ENCODE measurements at places on chromosomes 12 and 14. TPM values are rescaled to one million over a fixed set of nuclear protein-coding genes. Genes with fewer than 3 reads are reported as not detected.

DNA sequence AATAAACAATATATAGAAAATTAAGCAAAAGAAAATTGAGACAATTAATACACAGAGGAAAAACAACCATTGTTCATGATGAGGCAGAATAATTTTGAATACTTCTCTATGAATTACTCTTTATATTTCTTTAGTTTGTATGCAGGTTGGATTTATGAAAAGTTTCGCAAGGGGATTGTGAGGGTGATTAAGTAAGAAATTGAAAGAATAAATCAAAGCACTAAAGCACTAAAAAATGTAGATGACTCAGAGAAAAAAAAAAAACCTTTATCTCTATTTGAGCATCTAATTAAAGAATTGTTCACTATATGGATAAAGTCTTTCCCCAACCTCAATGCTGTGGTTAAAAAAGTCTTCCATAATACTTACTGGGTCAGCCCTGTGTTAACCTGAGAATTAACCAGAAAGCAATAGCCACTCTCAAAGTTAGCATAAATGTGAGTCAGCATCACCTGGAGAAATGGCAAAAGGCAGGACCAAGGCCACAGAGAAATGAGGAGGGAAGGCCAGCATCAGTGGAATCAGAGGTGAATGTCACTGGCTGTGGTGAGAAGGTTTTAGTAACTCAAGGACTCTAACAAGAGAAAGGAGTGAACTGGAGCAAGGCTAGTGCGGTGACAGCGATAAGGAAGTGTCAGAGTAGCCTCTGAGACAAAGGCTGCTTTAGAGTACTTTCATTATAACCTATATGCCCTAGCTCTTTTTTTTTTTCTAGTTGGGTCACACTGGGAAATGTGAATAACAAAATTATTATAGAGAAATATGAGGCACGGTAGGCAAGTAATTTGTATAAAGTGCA is 310.4 kb downstream of the KCNC2 start:
- DNase-seq, result no peak

Gene CLECL1
- polyA plus RNA-seq, result not detected

DNA sequence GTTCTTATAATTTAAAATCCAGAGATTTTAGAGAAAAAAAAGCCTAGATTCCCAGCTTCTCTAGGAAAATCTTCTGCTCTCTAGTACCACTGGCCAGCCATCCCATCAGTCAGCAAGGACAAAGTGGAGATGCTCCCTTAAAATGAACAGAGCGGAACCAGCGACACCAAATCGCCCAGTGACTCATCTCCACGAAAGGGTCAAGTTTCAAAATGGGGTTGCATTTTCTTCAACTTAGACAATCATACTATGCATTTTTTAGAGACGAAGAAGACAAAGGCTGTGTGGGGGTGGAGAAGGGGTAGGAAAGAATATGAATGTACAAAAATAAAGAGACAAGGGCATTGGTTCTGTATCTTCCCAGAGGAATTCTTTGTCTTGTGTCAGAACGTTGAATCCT is 212.0 kb downstream of the SLC15A4 start:
- no peak for DNase-seq

- peak; percentile 70 for DNase-seq
These were observed 323.5 kb upstream of the PDE3A start for GRCh38 chr12:20044846-20045245.

DNA sequence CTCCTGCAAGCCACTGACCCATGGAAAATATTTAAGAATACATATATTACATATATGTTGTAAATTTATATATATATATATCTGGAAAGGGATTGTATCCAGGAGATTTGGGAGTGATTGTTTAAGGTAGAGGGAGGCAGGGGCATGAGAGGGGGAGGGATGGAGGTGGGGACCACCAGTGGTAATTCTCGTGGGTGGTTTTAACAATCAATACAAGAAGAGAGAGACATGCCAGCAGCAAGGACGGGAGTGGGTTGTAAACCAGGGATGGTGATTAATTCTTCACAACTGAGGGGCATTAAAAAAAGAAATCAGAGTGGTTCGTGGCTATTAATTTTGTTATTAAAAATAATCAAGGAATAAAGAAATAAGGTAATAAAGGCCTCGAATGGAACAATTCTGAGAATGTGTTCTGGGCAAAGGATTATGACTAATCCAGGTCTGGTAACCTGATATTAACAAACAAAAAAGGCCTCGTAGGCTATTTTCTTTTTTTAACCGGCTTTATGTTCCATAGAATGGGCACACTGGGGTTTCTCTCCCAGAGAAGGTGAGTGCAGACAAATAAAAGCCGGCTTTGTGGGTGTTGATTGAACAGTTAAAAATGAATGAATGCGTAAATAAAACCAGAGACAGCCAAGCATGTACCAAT is 8.3 kb upstream of the RTL1 start:
- no peak for DNase-seq

DNA sequence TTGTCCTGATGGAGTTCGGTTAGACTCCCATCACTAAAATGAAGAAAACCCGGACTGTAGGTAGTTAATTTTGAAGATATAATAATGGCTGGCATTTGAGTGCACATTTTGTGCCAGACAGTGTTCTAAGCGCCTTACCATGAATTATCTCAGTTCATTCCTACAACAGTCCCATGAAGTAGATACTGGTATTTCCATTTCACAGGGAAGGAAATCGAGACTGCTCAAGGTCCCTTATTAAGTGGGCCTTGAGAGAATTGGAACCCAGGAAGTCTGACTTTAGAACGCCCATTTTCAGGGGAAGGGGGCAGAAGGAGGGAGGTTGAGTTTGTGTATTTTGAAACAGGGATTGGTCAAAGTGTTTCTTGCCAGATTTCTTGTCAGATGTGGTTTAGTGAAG is 855 bp downstream of the MNAT1 start:
- DNase-seq, result no peak

GRCh38 chr12:74685385-74685784 is 147.8 kb downstream of the ATXN7L3B start:
- DNase-seq, result no peak

- DNase-seq, result no peak
These were observed 74.9 kb downstream of the PCNX1 start for GRCh38 chr14:70982200-70982599.

Gene RNASE9
- polyA plus RNA-seq, result not detected

GRCh38 chr12:108313241-108313605 is 25.9 kb downstream of the CMKLR1 start:
- DNase-seq, result no peak

- peak; percentile 98 for DNase-seq
These were observed 102.5 kb downstream of the FGD4 start for GRCh38 chr12:32501835-32502333.

Gene CEP170B
- 35.2 TPM for polyA plus RNA-seq

- no peak for DNase-seq
These were observed 66.9 kb downstream of the NTF3 start for GRCh38 chr12:5498806-5499205.

GRCh38 chr12:55626154-55626553 is 10.5 kb upstream of the OR10P1 start:
- no peak for DNase-seq

Gene STRN3
- polyA plus RNA-seq, result 8.9 TPM

GRCh38 chr12:11023387-11023786 is 967 bp upstream of the TAS2R19 start:
- DNase-seq, result no peak

Gene DUSP16
- polyA plus RNA-seq, result 33.7 TPM

Gene CRIP1
- 195 TPM for polyA plus RNA-seq

Gene SLCO1A2
- 8.1 TPM for polyA plus RNA-seq

DNA sequence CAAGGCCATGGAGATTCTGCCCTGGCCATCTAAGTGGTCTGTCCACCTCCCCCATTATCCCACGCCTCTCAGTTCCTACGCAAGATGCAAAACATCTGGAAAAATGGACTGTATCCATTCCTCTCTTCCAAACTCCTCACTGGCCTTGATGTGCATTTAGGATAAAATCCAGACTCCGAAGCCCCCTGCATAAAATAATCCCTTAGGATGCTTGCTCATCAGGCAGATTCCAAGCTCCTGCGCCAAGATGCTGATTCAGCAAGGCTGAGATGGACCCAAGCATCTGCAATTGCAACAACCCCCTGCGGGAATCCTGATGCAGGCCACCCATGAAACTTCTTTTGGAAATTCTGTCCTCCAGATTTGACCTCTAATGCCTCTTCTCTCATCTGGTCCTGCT is 81.6 kb downstream of the SPRING1 start:
- DNase-seq, result no peak

DNA sequence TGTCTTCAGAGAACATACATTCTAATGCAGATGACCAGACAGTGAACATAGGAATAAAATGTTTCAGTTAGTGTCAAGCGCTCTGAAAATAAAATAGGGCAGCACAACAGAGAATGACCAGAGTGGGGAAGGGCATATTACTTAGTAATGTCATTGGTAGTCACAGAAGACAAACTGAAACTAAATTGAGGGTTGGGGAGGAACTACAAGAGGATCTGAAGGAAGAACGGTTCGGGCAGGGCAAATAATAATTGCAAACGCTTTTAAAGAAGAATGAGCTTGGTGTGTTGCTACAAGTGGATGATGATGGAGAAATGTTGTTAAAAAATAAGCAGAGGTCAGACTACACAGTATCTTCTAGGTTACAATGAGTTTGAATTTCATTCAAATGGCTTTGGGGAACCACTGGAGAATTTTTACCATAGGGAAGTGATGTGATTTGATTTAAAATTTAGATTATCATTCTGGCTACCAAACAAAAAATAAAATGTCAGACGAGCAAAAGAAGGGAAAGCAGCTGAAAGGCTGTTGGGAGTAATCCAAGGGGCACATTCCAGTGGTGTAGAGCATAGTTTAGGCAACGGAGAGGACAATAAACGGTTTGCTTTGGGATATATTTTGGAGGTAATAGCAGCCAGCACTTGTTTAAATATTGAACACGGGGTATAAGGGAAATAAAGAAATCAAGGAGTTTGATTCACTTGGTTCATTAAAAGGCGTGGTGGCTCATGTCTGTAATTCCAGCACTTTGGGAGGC is 56.3 kb upstream of the SLC6A13 start:
- DNase-seq, result no peak

- no peak for DNase-seq
These were observed 144.8 kb downstream of the KCNA5 start for GRCh38 chr12:5188472-5188871.

- no peak for DNase-seq
These were observed 1094.3 kb downstream of the VRK1 start for GRCh38 chr14:97891515-97891914.

- DNase-seq, result no peak
These were observed 143.6 kb downstream of the RPAP3 start for GRCh38 chr12:47562201-47562600.
